Frontal cortex (tissue), 4 donors: ENCODE measurements at places on chromosomes 12 and 14. TPM values are rescaled to one million over a fixed set of nuclear protein-coding genes. Genes with fewer than 3 reads are reported as not detected.

DNA sequence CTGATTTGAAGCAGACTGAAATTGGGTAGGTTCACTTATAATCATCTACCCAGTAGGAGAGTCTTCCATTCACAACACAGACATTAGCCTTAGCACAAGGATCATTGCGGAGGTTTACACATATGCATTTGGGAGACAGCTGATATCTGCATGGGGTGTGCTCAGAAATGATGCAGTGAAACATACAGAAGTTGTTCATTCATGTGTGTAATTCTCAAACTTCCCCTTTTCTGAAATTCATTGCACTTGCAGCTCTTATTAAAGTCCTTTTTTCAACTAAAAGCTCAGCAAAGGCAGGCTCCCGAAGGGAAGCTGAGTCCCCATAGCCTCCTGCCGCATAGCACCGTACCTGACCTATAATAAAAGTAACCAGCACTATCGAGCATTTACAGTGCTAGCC, 218.3 kb upstream of the CRY1 start:
- DNase-seq: no peak

GRCh38 chr12:98439981-98440581, 75.3 kb upstream of the TMPO start:
- DNase-seq: no peak

- DNase-seq: peak; percentile 68
Measured at GRCh38 chr14:92973261-92973797, 50.4 kb downstream of the CHGA start.

DNA sequence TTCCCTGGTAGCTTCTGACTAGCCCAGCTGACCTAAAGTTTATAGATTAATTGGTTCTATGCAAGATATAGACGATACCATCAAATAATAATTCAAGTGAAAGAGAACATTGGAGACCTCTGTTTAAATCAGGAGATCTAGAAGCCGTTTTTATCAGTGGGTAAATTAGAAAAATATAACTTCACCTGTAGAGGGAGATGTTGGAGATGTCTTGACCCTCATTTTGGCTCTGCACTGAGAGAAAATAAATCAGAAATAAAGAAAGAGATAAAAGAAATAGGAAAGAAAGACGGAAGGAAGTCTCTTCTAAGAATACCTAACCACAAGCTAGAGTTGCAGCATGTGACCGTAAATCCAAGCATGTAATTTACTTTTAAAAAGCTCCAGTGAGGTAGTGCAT, 684.5 kb downstream of the C12orf50 start:
- no peak for DNase-seq

DNA sequence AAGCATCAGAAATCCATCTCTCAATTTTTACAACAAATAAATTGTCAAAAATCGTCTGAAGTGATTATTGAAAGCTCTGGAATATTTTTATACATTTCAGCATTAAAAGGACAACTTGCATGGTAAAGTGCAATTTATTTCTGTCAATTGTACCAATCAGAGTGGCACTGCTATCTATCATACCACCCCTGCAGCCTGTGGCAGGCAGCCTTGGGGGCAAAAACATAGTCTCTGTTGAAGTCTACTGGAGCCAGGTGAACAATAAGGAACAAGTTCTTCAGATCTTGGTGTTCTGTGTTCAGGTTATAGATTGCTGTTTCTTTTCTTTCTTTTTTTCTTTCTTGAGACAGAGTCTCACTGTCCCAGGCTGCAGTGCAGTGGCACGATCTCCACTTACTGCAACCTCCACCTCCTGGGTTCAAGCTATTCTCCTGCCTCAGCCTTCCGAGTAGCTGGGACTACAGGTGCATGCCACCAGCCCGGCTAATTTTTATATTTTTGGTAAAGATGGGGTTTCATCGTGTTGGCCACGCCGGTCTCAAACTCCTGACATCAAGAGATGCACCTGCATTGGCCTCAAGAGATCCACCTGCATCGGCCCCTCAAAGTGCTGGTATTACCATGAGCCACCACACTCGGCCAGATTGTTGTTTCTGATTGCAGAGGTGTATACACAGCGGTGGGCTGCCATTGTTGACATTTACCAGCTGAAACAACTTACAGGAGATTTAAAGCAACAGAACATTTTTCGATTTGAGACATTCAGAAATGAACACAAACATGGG, 629.6 kb downstream of the SLC16A7 start:
- no peak for DNase-seq

DNA sequence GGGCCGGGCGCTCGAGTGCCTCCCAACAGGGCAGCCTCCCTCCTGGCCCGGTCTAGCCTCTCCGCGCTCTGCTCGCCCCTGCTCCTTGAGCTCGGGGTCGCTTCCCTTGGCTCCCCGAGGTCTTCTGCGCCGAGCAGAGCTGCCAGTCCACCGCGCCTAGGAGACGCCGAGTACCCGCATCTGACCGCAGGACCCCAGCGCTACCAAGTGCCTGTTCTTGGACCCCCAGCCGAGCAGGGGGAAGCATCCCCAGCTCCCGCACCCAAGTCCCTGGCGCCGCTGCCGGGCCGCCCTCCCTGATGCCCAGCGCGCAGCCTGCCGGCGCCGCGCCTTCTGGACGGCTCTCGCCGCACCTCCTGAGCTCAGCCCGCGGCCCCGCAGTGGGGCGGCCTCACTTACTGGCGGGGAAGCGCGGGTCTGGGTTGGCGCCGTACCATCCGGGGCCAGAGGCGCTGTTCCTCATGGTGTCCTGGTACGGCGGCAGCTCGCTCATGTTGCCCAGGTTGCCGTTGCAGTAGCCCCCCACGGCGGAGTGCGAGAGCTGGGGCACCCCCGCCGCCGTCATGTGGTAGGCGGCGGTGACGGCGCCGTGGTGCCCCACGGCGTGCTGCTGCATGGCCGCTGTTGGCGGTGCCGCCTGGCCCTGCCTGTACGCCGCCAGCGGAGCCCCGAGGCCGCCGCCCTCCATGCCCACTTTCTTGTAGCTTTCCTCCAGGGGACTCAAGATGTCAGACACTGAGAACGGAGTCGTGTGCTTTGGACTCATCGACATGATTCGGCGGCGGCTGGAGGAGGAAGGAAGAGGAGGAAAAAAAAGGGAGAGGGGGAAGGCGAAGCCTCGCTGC, 1.2 kb downstream of the NKX2-1 start:
- no peak for DNase-seq

ITGB7 gene
- total RNA-seq: not detected

GNG2 gene
- total RNA-seq: 400 TPM

RNF212B gene
- total RNA-seq: not detected
